ENCODE measurements at places on chromosomes 11 and 22. TPM values are rescaled to one million over a fixed set of nuclear protein-coding genes. Genes with fewer than 3 reads are reported as not detected.

GRCh38 chr11:72066855-72067254 is 13.5 kb downstream of the NUMA1 start:
- DNase-seq, result no peak

DNA sequence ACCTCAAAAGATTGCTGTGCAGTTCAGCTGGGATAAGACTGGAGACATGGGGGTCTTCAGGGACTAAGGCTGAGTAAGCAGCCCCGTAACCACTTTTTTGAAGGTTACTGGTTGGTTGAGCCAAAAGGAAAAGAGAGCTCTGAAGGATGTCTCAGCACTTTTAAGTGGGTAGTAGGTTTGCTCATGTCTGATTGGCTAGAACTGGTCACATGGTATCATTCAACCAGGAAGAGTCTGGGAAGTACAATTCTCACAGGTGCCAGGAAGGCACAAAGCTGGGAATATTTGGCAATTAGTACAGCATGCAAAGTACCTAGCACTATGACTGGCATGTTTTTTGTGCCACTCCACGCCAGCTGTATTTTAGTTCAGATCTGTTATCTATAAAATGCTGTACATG is 58.1 kb downstream of the SNX19 start:
- DNase-seq, result no peak

DNA sequence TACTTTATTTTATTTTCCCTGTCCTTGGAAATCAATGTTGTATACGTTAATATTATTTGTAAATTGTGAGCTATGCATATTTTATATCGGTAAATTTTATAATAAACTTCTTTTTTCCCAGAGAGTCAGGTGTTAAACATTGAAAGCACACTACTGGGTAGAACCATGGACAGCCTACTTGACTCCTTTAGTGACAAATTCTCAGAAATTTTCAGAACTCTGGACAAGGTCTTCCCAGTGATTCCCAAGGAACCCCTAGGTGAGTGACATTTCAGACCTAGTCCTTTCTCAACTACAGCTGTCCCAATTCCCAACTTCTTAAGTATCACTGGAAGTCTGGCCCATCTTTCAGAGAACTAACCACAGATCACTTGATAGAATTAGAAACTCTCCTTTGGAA is 107.2 kb downstream of the RCN1 start:
- DNase-seq, result no peak

- no peak for DNase-seq
Measured at GRCh38 chr11:6635082-6635932, 16.1 kb upstream of the TPP1 start.

DNA sequence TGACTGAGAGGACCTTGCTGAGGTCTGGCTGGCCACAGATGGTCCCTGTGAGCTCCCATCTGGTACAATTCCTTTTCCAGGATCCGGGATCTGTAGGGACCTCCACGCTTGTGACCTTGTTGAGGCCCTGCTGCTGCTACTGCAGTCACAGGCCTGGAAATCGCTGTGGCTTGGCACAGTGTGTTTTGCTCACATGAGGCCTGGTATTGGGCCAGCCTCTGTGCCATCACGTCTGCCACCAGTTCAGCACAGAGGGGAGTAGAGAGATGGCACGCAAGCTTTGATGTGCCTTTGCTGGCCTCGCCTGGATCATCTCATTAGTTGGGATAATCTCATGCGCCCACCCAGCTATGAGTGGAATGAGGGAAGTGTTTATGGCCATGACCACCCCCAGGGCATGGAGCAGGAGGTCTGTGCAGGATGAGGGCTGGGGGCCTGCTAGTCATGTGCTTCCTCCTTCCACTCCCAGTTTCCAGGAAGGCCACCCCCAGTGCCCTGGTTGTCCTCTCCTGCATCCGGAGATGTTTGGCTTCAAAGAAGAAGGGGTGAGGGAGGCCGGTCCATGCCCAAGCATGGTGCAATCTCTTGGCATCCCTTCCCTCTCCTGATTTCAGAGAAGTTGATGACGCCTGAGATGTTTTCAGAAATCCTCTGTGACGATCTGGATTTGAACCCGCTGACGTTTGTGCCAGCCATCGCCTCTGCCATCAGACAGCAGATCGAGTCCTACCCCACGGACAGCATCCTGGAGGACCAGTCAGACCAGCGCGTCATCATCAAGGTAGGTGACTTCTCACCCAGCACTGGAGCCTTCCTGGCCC is 22.4 kb downstream of the DERL3 start:
- no peak for DNase-seq

GRCh38 chr22:38108561-38109319 is 1.7 kb downstream of the BAIAP2L2 start:
- no peak for DNase-seq

The RGL4 gene
- 14.6 TPM for total RNA-seq

DNA sequence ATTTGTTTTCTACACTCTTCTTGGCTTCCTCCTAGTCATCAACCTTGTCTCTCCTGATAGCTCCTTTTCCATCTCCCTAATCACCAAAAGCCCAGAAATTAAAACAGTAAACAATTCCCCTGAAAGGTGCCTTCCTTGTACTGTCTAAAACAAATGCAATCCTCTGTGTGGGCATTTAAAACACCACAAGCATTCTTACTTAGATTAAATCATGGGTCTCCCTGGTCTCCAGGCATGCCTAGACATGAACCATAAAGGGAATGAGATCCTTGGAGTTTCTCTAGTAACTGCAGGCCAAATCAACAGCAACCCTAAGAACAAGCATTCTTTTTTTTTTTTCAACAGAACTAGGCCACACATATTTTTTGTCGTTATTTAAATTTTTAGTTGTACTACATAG is 1.9 kb downstream of the BTG4 start:
- DNase-seq, result no peak

DNA sequence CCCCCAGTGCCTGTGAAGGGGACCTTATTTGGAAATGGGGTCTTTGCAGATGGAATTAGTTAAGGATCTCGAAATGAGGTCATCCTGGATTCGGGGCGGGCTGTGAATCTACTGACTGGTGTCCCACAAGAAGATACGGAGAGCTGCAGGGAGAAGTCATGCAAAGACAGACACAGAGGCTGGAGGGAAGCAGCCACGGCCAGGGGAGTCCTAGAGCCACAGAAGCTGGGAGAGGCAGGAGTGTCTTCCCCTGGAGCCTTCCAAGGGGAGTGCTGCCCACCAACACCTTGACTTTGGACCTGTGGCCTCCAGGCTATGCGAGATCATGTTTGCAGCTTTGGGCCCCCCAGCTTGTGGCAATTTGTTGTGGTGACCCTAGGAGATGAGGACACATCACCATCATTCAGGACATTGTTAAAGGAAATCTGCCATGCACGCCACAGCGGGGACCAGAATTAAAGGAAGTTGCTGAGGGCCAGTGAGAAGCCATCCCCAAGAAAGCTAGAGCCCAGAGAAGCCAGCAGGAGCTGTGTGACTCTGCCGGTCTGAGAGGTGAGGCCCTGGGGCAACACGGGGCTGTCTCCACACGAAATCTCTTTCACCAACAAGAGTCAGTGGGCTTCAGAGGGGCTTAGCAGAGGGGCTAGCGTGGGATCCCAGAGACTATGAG is 434.7 kb downstream of the BRD1 start:
- no peak for DNase-seq

The RAB1B gene
- total RNA-seq, result 147 TPM

DNA sequence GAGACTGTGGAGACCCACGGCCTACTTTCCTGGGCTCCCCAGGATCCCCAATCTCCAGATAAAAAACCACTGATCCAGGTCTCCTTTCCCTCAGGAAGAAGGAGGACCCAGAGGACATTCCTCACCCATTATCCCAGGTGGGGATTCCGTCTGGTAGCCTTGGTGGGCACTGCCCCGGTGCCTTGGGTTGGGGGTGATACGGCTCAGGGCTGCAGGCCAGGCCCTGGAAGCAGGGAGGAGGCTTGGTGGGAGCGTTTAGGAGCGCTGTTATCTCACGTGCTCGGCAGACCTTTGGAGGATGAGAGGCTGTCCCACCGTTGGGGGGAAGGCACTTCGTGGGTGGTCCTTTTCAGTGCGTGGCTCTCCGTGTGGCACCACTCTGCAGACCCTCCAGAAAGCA is 926.3 kb downstream of the BRD1 start:
- no peak for DNase-seq

- no peak for DNase-seq
Measured at GRCh38 chr11:65743681-65744025, 23.1 kb upstream of the RNASEH2C start.

GRCh38 chr11:100776212-100776896 is 89.3 kb downstream of the ARHGAP42 start:
- DNase-seq, result no peak

The RAB6A gene
- 58.9 TPM for total RNA-seq

DNA sequence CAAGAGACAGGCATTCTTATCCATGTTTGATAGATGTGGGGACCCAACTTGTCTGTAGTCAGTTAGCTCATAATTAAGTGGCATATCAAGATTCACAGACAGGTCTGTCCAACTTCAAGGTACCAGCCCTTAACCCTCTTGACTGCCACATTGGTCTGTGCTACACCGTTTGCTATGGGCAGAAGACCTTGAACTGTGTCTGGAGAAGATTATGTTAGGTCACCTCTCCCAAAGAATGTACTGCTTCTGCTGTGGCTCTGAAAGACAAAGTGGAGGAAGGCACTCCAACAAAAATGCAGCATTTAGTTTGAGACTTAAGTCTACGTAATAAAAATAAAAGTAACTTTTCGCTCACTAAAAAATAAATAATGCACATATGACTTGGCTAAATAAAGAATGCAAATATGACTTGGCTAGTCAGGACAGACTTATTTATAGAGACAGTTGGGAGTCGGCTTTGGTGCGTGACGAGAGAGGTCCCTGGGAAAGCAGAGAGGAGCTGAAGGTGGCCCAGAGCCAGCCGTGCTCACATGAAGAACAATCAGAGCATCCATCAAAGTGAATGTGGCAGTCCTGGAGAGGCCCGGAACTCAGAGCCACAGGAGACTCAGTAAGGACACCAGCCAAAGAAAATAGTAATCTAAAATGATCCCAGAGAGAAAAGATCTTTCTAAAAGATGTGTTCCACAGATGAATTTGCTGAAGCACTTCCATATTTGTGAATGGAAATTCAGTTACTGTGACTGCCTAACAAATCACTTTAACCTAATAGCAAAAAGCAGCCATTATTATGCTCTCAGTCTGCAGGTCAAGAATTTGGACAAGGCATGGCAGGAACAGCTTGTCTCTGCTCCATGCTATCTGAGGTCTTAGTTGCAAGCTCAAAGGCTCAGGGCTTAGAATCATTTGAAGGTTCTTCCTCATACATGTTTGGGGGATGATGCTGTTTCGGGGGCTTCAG is 35.0 kb downstream of the CWC15 start:
- DNase-seq, result no peak

The TRPC6 gene
- not detected for total RNA-seq

Measured in activated CD4-positive, alpha-beta T cell treated with anti-CD3 and anti-CD28 coated beads for 36 hours (primary cell).